IPS-NIHi11 (cell line): ENCODE measurements at places on chromosomes 4 and X.

DNA sequence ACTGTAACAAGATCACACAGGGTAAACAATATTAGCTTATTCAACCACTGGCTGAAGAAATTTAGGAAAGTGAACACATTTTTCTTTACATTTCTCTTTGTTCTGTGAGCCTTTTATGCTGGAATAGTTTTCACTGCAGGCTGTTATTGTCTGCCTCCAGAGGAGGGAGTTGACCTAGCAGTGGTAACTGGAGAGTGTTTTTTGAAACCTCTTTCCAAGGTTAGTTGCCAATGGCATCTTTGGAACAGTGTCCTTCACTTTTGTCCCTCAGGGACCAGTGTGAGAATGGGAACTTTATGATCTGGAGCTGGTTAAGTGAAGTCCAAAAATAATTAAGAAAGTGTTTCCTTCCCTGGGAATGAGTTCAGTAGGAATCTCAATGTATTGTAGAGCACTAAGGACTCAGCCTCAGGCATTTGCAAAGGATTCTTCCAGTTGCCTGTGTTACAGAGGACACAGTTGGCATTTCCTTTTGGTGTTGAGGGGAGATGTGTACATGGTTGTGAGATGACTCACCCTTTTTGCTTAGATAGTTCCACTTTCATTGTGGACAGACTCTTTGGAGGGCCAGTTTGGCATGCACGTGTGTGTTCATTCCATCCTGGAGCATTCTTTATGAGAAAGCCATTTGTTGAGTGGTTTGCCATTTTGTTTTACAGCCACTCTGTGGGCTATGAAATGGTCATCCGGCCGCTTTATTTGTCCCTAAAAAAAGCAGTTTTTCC lies 61.3 kb downstream of the AR start:
- no peak for DNase-seq

GRCh38 chr4:79288185-79288584 lies 37.7 kb downstream of the NAA11 start:
- DNase-seq = no peak

DNA sequence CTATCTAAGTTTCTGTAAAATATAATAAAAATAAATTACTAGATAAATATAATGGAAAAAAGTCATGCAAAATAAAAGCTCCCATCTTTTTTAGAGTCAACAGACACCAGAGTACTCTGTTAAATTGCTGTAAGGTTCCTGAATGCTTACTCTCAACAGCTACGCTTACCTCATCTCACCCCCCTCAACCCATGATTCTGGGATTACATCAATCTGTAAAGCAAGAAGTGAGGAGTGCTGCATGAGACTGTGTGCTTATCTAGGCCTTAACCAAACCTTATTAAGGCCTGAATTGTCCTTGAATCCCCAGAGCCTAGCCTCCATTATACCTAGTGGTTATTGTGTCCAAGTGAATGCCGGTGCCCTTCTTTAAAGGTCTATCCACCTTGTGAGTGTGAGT lies 735.8 kb downstream of the RPA4 start:
- DNase-seq = no peak

DNA sequence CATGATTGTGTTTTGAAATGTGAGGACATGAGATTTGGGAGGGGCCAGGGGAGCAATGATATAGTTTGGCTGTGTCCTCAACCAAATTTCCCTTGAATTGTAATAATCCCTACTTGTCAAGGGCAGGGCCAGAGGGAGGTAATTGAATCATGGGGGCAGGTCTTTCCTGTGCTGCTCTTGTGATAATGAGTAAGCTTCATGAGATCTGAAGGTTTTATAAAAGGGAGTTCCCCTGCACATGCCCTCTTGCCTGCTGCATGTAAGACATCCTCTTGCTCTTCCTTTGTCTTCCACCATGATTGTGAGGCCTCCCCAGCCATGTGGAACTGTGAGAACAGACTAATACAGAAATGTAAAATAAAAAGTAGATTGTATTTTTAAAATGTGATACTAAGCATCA lies 1294.9 kb downstream of the ADGRL3 start:
- no peak for DNase-seq

GRCh38 chr4:4614925-4615678 lies 73.3 kb upstream of the STX18 start:
- DNase-seq = no peak

DNA sequence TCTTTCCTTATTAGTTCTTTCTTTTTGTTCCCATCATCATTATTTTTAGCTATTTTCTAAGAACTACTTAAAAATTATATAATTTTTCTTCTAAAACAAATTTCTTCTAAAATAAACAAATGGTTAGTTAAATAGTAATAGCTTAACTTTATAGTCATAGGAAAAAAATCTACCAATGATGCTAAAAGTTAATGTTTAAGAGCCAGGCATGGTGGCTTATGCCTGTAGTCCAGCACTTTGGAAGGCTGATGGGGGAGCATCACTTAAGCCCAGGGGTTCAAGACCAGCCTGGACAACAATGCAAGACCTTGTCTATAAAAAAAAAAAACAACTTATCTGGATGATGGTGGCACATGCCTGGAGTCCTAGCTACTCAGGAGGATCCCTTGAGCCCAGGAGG lies 127.1 kb upstream of the ANXA3 start:
- no peak for DNase-seq

DNA sequence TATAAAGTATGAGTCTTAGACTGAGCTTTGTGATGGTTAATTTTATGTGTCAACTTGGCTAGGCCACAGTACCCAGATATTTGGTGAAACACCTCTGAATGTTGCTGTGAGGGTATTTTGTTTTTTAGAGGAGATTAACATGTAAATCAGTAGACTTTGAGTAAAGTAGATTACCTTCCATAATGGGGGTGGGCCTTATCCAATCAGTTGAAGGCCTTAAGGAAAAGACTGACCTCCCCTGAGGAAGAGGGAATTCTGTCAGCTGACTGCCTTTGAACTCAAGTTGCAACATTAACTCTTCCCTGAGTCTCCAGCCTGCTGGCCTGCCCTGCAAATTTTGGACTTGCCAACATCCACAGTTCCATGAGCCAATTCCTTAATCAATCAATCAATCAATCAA lies 66.0 kb downstream of the PLAC1 start:
- DNase-seq = no peak

DNA sequence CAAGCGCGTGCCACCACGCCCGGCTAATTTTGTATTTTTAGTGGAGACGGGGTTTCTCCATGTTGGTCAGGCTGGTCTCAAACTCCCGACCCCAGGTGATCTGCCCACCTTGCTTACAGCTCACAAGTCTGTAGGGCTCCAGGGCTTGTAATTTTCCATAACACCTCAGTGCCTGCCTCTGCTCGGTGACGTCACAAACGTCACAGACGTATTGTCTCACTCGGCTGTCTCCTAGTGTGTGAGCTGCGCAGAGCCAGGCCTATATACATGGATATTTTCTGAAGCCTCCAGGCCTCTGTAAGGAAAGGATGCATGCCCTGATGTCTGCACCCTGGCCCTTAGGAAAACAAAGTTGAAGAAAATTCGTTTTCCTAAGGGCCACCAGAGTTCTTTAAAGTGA lies 8.6 kb upstream of the NKRF start:
- DNase-seq = no peak

- DNase-seq = no peak
Measured at GRCh38 chr4:5098176-5098575, 46.9 kb downstream of the STK32B start.

- DNase-seq = peak; percentile 13
Measured at GRCh38 chrX:119759248-119759766, 919 bp downstream of the SOWAHD start.

GRCh38 chrX:145856181-145856580 lies 38.6 kb downstream of the SLITRK2 start:
- no peak for DNase-seq

- DNase-seq = no peak
Measured at GRCh38 chrX:29872831-29873230, 342.5 kb upstream of the MAGEB2 start.

- DNase-seq = no peak
Measured at GRCh38 chr4:26255989-26256388, 64.8 kb upstream of the RBPJ start.

DNA sequence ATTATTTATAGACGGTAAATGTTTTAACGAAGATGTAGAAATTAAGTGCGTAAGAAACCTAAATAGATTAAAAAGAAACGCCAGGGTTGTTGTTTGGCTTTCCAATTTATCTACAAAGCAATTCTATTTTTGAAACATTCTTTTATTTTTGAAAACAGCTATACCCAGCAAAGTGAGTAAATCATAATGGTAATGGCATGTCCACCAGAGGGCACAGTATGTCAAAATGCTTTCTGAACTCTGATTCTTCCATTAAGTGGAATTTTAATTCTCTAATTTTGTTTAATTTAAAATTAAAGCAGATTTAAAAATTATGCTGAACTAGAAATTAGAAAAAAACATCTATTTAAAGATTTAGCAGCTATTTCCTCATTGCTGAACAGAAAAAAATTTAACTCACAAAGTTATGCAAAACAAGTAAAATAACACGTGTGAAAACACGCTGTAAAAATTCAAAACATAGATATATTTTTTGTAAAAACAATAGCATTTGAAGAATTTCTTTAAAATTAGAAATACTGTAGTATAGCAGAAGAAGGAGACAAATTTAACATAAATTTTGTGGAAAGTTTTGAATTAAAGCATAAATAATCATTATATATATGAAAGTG lies 26.5 kb downstream of the RASSF6 start:
- no peak for DNase-seq

DNA sequence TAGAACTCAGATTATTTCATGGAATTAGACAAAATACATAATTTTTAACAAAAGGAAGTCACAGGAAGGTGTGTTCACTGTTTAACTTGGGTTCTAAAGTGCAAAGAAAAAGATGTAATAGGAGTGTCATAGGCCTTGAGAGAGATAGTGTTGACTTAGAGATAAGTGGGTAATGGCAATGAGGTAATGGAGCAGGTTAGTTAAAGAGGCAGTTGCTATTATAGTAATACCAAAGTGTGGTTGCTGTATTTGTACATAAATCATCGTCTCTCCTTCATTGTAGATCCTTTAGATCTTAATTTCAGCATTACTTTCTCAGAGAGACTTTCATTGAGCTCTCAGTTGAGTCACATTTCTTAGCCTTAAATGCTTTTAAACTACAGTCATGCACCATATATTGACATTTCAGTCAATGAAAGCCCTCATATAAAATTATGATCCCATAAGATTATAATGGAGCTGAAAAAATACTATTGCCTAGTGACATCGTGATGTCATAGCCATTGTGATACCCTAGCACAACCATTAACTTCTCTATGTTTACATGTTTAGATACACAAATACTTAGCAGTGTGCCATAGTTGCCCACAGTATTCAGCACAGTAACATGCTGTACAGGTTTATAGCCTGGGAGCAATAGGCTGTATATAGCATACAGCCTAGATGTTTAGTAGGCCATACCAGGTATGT lies 245.4 kb downstream of the ADGRL3 start:
- no peak for DNase-seq

- DNase-seq = peak; percentile 31
Measured at GRCh38 chrX:30246769-30247489, at the start of gene MAGEB1. MAGEB1 (plus strand) TSS chrX:30247146; CDS start chrX:30250494, 3,348 bp downstream.

DNA sequence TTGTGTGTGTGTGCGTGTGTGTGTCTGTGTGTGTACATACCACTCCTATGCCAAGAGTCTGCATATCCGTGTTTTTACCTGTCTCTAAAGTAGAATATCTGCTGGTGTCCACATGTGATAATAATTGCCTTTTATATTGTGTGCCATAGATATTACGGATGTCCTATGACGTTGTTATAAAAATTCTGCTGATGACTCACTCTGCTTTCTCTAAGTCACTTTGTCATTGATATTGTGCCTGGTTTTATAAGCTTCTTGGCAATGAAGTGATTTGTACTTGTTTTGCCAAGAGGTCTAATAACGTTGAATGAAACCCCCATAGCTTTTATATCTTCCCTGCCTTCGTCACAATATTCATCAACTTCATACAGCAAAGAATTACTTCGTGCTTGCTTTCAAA lies 102.6 kb upstream of the C1GALT1C1 start:
- no peak for DNase-seq

GRCh38 chrX:10235851-10236250 lies 79.1 kb downstream of the CLCN4 start:
- DNase-seq = no peak

DNA sequence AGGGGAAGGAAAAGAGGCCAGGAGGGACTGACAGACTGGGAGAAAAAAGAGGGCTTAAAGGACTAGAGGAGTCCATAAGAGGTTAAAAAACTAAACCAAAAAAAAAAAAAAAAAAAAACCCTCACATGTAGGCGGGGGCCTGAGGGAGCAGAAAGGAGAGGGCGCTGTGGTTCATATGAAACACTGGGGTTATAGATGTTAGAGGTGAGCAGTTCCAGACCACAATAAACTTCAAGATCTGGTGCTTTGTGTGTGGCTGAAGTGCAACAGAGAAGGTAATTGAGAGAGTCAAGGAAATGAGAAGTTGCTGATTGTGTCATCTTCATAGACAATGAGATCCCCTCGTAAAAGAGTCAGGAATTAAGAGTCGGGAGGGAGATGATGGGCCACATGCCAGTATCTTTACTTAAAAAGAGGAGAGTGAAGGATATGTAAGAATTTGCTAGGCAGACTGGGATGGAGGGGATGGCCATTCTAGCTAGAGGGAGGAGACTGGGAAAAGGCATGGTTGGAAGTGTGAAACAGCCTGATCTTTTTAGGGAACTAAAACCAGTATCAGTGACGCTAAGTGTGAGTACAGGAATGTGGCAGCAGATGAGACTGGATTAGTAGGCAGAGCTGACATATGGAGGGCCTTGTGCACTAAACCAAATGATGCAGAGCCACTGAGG lies 18.4 kb upstream of the OGT start:
- no peak for DNase-seq

DNA sequence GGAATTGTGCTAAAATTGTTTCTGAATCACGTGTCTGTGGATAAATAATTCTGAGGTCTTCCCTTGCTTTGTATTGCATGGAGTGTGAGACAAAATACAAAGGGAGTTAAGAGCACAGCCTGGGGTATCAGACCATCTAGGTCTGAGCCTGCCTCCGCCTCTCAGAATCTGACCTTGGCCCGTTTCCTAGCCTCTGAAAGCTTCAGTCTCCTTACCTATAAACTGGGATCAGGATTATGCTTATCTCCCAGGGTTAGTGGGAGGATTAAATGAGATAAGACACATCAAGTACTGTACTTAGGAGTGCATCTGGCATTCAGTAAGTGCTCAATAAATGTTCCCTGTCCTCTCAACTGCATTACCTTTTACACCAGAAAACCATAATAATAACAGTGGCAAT lies 140.6 kb upstream of the TENM3 start:
- no peak for DNase-seq

DNA sequence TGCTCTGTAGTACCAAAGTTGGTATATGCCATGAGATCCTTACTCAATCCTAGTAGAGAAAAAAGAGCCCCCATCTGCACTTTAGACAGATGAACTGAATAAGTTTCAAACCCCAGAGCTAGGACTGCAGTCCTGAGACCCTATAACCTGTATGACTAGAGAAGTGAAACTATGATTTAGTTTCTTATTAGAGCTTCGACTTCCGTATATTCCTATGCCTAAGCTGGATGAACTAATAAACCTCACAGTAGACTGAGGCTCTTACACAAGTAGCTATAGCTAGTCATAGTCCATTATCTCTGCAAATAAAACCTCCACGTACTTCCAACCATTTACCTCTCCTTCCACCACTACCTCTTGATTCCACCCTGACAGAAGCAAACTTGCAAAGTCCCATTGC lies 6.3 kb upstream of the OTUD4 start:
- no peak for DNase-seq

GRCh38 chrX:17798921-17799320 lies 61.6 kb downstream of the SCML1 start:
- no peak for DNase-seq

- no peak for DNase-seq
Measured at GRCh38 chrX:28848707-28849106, 261.5 kb downstream of the IL1RAPL1 start.

GRCh38 chr4:115260195-115260594 lies 146.8 kb upstream of the NDST4 start:
- no peak for DNase-seq

- no peak for DNase-seq
Measured at GRCh38 chr4:121535351-121535750, 154.5 kb upstream of the QRFPR start.
